ENCODE measurements at places on chromosomes 7 and 10.

GRCh38 chr7:12207046-12207445 lies 4.0 kb upstream of the TMEM106B start:
- DNase-seq: no peak

GRCh38 chr7:19464751-19465150 lies 244.1 kb downstream of the POLR1F start:
- DNase-seq: no peak

- DNase-seq: no peak
These were observed 115.2 kb upstream of the CDK1 start for GRCh38 chr10:60662917-60663614.

DNA sequence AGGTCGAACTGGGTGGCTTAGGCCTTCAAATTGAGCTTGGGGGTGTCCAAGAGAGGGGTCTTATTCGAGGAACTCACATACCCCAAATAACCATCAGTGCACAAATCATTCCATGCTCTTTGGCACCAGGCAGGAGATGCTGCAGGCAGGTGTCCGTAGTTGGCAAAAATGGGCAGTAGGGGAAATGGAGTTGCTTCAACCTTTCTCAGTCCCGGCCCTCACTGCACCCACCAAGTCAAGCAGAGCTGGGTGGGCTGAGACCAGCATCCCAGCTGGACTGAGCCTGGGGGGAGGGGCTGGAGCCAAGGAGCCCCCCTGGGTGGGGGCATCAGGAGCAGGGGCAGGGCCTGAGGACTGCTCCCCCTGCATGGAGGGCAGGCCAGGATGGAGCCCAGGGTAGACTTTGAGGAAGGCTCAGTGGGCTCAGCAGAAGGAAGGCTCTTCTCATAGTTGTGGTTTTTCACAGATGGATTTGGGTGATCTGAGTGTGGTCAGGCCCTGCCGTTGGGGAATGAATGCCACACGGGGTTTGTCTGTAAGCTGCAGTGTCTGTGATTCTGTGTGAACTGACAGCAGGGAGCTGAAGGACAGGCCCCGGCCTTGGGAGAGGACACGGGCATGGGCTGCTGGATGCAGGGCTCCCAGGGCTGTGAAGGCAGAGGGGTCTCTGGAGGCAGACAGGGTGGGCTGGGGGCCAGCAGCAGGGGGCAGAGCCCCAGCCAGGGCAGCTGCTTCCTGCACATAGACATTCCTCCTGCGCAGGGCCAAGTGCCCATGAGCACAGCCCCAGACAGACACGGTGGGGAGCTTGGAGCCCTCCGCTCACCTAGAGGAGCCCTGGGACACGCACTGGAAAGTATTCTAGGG lies 144.5 kb downstream of the ADCY1 start:
- DNase-seq: no peak

Data from natural killer cell (primary cell).